ENCODE measurements at places on chromosomes 7 and 10.

DNA sequence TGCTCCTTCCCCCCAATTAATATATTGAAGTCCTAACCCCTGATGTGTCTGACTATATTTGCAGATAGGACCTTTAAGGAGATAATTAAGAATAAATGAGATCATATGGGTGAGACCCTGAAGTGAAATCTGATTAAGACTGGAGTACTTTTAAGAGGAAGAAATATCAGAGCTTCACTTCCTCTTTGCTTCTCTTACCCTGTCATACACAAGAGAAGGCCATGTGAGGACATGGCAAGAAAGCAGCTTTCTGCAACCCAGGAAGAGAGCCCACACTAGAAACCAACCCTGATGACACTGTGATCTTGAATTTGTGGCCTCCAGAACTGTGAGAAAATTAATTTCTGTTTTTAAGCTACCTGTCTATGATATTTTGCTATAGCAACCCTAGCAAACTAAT, 44.2 kb downstream of the JMJD1C start:
- DNase-seq, result no peak

DNA sequence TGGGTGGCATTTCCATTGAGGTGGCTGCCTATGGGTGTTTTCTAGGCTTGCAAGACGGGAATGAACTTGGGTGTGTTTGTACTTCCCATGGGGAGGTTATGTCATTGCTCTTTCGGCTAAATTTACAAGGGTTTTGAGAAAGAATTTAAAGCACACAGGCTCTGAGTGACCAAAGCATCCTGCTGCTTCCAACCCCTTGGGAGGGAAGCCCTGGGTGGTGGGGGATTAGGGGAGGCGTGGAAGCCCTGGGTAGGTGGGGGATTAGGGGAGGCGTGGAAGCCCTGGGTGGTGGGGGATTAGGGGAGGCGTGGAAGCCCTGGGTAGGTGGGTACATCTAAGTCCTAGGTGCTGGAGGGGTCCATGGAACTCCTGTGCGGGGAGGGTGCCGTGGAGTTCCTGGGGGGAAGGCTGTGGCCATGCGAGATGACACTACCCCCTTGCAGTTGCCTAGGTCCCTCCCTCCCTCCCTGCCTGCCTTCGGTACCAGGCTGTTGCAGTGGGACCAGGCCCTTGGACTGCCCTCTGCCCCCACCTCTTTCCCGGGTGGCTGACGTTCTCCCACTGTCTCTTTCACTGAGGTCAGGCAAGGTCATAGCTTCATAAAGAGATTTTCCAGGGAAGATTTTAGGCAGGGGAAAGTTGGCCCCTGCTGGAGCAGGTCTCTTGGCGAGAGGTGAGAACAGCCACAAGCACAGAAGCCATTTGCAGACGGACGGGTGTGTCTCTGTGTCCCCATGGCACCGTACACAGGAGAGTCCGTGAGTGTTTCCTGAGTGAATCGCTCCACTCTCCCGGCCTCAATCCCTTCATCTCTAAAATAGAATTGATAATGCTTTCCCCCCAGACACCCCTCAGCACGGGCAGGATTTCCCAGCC, 19.5 kb downstream of the PRF1 start:
- DNase-seq, result no peak

DNA sequence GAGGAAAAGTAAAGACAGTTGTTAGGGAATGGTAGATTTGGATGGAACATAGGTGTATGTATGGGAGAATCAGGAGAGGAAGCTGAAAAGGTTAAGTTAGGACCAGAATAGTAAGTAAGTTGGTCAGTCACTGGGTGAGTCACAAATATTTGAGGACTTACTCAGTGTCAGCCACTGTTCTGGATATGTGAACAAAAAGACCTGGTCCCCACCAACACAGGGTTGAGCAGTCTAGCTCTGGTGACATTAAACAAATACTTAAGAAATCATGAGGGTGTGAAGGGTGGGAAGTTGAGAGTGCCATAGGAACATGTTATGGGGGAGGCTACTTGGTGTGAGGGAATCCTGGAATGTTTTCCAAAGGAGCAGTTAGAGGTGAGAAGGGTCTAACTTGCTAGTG, 246.9 kb downstream of the PTEN start:
- DNase-seq, result peak; percentile 12

DNA sequence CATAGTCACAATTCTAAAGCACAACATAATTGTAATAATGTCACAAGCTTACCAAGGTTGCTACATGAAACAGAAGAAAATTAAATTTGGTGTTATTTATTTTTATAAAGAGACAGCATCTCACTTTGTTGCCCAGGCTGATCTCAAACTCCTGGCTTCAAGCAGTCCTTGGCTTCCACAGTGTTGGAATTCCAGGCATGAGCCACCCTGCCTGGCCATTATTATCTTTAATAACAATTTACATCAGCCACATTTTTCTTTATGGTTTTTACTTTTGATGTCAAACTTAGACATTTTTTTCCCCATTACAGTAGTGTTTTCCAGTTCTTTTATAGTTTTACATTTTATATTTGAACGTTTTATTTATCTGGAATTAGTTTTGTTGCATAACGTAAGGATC, 46.7 kb downstream of the BMPR1A start:
- no peak for DNase-seq

GRCh38 chr10:65911151-65911835, 1014.5 kb upstream of the LRRTM3 start:
- no peak for DNase-seq

GRCh38 chr7:143346018-143346417, 16.5 kb downstream of the FAM131B start:
- no peak for DNase-seq

DNA sequence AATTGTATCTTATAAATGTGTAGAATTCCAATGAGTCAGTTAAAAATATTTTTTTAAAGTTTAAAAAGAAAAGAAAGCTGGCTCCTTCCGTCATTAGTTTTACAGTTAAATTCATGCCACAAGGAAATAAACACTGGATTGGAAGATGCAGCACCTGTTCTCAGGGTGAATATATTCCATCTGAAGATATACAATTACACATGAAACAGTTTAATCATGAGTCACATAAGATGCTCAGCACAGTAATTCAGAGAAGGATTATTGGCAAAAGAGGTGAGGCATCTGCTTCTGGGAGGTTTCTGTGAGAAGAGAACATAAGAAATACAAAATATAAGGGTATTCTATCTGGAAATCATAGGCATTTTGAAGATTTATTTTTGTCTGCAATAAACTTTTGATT, 376.5 kb upstream of the SORCS1 start:
- no peak for DNase-seq

- no peak for DNase-seq
These were observed 156.6 kb downstream of the ADRA2A start for GRCh38 chr10:111233439-111233838.

GRCh38 chr10:129710510-129710847, 243.4 kb downstream of the MGMT start:
- no peak for DNase-seq

DNA sequence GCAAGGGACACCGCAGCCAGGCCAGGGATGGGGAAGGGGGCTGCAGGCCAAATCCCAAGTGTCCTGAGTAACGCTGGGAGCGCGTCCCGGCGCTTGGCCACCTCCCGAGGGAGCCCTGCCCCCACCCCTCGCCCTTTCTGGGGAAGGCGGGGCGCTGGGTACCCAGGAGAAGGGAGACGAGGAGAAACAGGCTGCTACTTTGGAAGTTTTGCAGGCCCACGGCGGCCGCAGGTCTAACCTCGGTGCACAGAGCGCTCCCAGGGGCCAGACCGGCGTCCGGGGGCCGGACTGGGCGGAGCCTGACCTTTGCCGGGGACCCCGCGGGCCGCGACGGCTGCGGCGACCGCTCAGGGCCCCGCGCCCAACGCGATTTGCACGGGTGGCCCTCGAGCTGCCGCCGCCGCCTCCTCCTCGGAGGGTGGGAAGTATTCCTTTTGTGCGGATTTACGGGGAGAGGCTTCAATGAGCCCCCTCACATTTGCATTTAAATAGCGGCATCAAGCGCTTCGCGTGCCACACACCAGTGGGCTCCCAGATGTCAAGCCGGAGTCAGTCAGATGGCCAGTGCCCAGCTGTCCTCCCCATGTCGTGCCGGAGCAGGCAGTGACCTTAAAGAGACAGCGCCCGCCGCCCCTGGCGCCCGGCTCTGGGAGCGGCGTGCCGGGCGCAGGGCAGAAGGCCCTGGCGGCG, 3.0 kb upstream of the EBF3 start:
- DNase-seq, result no peak

All from endothelial cell of umbilical vein (primary cell).